ENCODE measurements at places on chromosomes 3 and 15.

DNA sequence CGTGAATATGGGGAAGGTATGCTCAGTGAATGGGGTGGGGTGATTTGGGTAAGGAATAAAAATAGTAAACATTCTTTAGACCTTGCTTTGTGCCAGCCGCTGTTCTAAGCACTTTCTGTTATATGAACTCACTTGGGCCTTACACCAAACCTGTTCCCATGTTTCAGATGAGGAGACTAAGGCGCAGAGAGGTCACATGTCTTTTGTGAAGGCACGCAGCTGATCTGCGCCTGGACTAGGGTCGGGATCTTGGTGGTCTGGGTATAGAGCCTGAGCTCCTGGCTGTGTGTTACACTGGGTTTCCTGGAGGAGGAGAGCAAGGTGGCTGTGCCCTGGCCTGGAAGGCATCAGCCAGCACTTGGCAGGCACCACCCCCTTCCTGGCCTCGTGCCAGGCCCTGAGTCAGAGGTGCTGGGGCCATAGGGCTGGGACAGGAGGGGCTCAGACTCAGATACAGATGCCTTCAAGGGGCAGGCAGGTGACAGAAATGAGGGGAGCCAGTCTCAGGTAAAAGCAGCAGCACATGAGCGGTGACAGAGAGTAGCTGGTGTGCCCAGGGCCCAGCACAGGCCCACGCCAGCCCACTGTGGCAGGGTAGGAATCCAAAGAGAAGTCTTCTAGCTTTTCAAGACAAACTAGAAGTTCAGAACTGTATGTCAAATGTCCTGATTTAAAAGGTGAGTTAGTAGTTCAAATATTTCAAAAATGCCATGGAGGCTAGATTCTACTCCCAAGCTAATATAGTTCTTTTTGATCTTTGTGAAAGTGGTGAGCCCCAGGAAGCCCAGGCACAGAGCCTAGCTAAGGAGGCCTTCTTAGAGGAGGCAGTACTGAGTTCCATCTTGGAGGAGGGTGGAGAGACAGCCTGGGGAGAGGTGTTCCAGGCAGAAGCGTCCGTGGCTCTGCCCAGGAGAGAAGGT lies 83.1 kb downstream of the DNAJB8 start:
- no peak for DNase-seq

GRCh38 chr3:96354742-96355141 lies 459.7 kb upstream of the EPHA6 start:
- no peak for DNase-seq

- DNase-seq: no peak
These were observed 8.9 kb downstream of the PARP14 start for GRCh38 chr3:122689587-122689986.

GRCh38 chr3:49616491-49616941 lies 57.6 kb upstream of the APEH start:
- DNase-seq: no peak

GRCh38 chr3:19146685-19147650 lies 1.3 kb upstream of the KCNH8 start:
- DNase-seq: peak; percentile 50

DNA sequence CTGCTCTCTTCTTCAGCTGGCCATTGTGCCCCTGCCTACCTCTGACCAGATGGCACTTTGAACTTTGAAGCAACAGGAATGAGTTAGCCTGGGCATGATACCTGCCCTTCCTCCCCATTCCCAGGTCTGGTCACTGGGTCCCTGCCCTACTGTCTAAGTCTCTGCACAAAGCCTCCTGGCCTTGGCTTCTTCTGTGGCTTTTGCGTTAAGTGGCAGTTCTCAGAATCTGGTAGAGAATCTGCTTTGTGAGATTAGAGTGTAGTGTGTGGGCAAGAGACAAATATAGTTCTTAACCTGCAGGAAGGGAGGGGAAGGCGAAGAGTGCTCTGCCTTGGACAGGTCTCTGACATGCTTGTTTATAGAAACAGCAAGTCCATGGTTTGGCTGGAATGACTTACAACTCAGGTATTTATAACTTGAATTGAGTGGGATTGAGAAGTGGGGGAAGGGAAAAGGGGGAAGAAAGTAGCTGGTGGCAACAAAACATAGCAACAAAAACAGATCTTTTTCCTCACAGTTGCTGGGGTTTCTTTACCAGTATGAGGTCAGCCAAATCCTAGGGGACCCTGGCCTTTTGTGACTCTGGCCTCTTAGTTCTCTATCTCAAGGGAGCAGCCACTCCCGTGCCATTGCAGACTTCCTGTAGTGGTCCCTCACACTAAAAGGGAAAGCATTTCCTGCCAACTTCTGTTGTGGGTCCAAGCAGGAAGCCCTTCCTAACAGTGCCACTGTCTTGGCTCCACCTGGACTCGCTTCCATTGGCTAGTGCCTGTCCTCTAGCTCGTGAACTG lies 16.7 kb downstream of the MAPKBP1 start:
- DNase-seq: no peak
